Inflammatory macrophage treated with lipopolysaccharide for 4 hours (primary cell): ENCODE measurements at places on chromosomes 5 and 9.

- DNase-seq: peak; percentile 29
Measured at GRCh38 chr9:105475302-105475701, 27.5 kb downstream of the FSD1L start.

GRCh38 chr5:107457138-107457537, 213.6 kb downstream of the EFNA5 start:
- DNase-seq: no peak

DNA sequence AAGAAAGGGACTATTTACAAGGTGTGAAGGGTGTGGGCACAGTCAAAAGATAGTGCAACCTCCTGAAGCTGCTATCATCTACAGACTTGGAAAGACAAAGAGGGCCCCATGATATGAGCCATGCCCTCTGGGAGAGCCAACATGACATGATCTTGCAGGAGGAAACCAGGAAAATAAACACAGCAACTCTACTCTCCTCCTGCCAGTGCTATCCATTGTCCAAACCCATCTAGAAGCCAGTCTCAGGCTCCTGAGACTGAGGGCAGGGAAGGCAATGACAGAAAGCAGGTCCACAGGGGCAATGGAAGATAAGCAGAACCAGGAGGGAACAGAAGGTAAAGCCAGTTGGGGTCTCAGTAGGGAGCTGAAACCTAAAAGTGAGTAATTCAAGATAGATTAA, 37.1 kb downstream of the PLPP1 start:
- DNase-seq: no peak

DNA sequence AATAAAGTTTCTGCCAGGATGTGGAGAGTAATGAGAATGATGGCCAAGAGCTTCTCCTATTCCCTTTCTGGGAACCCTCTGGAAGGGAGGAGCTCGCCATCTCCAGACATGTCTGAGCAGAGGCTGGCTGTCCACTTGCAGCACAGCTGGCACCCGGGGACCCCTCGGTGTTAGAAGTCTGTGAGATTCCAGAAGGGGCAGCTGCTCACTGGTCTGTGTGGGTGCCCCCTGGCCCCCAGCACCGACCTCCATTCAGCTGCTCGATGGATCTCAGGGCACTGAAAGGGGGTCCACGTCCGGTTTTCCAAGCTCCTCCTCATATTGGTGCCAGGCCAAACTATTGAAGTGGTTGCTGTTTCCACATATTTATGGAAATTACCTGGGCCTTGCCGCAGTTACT, 3.6 kb upstream of the FAM163B start:
- DNase-seq: no peak

DNA sequence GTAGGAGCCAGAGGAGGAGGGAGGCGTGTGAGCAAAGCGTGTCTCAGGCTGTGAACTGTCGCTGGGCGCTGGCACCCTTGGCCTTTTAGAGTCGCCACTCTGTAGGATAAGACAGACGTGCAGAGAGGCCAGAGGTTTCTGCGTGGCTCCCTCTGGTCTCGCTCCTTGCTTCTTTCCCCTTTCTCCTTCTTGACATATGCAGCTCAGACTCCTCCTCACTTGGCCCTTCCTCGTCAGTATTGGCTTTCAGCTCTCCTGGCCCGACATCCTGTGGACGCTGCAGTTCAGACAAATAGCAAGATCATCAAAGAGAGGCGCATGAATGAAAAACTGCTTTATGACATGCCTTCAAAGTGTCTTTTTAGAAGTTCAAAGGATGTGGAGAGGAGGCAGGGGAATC, 116.8 kb upstream of the SPRY4 start:
- DNase-seq: no peak

DNA sequence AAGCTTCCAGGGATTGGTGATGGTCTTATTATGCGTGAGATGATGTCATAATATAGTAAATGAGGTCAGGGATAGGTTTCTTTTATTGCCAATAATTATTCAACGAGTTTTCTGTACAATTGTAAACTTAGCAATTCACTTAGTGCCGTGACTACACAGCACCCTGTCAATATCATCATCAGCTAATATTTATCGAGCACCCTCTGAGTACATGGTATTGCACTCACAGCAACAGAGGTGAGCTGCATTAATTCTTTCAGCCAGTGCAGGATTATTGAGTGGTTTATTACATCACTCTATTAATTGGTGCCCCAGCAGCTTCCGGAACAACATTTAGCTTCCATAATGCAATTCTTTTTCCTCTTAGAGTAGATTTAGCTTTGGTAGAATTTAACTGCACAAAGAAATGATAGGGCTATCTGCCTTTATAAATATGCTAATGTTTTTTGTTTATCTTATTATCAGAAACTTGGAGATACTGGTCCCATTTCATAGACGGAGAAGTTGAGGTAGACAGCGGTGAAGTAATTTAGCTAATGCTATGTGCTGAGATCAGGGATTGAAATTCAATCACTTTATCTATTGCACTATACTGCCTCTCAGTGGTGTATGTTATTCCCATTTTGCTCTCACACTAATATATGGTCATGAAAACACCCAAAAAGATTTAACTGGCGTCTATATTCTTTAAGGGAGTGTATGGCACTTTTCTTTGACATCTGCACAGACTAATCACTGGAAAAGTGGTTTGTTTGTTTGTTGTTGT, 726.1 kb upstream of the WWC1 start:
- no peak for DNase-seq

- DNase-seq: no peak
Measured at GRCh38 chr9:129013674-129014073, 14.5 kb downstream of the SH3GLB2 start.

GRCh38 chr9:99474186-99474585, 252.1 kb downstream of the SEC61B start:
- no peak for DNase-seq

DNA sequence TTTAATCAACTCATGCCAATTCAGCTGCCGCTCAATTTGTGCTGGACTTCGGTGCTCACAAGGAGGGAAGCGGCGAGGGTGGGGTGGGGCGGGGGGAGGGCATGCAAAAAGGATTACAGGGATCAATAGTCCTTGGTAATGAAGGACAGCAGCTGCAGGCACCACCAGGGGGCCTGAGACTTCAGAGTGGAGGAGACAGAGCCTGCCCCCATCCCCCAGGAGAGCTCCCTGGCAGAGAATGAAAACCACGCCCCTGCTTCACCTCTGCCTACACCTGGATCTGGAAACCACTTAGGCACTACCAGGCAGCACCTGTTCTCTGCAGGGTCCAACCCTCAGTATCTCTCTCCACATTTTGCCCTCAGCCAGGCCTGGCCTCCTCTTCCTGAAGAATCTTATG, 155.6 kb downstream of the TRIM32 start:
- no peak for DNase-seq

- DNase-seq: no peak
Measured at GRCh38 chr9:133101356-133102189, 19.5 kb downstream of the RALGDS start.

DNA sequence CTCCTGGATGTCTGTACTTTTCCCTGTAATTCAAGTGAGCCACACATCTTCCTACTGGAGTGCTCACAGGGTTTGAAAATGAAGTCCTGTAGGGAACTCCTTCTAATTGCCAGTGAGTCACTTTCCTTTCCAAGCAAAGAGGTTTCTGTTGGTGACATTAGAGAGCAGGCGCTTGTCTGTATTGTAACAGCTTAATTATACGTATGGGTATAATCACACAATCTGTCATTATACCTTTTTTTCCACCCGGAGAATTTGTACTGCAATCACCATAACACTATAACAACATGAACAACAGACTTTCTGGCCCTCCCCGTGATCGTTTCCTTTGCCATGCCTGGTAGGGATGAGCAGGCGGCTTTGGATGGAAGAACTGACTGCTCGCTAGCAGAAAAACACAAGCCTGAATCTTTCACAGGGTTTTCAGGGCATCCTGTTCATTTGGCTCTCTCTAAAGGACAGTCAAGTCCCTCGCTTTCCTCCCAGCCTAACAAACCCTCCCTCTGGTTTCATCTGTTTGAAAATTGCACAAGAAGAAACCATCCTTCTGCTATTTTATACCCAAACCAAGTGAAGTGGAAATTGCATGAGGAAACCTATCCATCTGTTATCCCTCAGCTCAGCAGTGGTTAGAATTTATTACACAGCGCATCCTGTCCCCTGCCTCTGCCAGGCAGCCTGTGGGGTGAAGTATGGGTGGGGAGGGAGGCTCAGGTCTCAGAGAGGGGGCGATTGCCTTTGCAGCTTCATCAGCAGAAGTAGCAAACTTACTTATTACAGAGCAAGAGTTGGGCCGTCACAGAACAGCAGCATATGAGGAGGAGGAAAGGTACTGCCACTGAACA, 307.0 kb upstream of the TLE4 start:
- peak; percentile 6 for DNase-seq

- DNase-seq: no peak
Measured at GRCh38 chr5:140631831-140632365, 1.1 kb downstream of the CD14 start.

DNA sequence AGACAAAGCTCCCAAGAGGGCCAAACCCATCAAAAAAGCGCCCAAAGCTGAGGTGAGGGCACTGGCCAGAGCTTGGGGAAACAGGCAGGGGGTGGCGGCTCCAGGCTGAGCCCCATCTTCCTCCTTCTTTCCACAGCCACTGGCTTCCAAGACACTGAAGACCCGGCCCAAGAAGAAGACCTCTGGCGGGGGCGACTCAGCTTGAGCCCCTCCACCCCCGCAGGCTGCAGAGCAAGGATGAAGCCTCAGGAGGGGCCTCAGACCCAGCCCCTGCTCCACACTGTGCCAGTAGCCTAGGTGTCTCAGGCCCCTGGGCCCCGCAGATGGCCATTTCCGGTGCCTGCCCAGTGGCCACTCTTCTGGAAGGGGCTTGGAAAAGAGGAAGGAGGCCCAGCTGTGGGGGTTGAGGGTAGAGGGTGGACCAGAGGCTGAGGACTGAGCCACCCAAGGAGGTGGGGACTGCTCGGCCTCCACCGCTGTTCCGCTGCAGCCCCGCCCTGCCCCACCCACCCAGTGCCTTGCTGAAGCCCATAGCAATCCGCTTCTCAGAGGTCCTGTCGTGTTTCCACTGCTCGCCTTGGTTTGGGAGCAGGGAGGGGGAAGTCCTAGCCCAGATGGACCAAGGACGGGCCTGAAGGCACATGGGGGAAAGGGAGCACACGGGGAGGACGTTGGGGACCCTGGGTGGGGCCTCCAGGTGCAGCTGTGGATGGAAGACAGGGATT, 6.9 kb downstream of the REEP2 start:
- no peak for DNase-seq

GRCh38 chr5:127203818-127204217, 86.8 kb upstream of the MEGF10 start:
- DNase-seq: no peak

- no peak for DNase-seq
Measured at GRCh38 chr5:111743512-111743911, 13.5 kb downstream of the NREP start.

DNA sequence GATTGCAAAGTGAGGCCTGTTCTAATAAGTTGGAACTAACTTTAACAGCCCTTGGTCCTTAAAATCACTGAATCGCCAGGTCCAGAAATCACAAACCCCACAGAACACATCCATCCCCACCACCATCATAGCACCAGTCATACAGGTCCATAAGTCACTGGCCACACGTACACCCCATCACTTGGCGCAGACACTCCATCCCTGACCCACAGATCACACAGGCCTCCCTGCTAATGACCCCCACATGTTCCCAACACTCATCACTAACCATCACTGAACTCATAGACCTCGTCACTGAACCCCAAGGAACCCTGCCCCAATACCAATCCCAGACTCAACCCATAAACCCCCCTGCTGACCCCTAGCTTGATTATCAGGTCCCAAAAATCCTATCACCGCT, 41.2 kb upstream of the ZNF300 start:
- no peak for DNase-seq

- DNase-seq: no peak
Measured at GRCh38 chr9:132849185-132849706, 28.8 kb downstream of the AK8 start.

DNA sequence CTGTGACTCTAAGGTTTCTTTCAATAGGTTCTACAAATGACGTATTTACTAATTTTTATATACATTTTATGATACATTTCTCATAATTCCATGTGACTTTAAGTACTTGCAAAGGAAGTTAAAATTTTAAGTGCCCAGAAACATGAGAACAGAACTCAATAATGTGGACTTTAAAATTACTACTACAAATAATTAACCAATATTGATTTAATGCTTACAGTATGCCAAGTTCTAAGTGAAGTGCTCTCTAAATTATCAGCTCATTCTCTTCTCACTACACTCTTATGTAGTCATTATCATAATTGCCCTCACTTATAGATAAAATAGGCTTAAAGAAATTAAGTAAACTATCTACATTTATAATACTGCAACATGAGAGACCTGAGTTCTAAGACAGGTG, 1690.7 kb upstream of the CDH9 start:
- no peak for DNase-seq

DNA sequence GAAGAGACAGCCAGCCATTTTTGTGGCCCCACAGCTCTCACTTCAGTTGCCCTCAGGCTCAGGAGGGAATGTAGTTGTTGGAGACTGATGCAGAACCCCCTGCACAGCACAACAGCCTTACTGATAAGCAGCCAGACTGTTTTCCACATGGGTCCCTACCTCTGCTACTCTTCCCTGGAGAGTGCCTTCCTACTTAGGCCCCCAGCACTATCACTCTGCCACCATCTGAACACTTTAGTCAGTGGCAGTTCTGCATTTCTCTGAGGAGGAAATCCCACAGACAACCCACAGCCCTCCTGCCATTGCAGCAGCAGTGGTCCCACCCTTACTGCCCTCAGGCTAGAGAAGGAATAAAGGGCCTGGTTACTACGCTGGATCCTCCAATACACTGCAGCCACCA, 61.8 kb upstream of the PTPRD start:
- DNase-seq: no peak

DNA sequence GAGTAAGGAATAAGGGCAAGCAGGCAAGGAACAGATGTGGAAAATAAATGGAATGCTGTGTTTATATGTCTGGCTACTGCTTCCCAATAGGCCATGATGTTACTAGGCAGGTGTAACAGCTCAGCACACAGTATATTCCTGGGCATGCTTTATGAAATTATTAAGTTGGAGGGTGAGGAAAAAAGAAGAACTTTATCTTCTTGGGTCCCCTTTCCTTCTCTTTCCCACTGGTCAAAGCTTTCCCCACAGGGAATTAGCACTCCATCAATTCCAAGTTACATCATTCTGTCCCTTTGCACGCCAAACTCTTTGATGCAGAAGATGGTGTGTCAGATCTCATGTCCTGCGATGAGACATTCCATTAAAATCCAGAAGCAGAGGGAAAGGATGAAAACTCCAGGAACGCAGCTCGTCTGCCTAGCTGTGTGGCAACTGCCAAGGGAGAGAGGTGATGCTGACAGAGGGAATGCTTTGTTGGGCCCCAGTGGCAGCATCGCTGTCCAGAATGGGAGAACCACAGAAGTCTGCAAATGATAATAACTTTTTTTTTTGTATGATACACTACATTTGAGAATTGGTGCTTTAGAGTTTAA, 447.3 kb upstream of the ARRDC3 start:
- DNase-seq: no peak

GRCh38 chr5:126718236-126718868, 58.6 kb upstream of the LMNB1 start:
- no peak for DNase-seq

DNA sequence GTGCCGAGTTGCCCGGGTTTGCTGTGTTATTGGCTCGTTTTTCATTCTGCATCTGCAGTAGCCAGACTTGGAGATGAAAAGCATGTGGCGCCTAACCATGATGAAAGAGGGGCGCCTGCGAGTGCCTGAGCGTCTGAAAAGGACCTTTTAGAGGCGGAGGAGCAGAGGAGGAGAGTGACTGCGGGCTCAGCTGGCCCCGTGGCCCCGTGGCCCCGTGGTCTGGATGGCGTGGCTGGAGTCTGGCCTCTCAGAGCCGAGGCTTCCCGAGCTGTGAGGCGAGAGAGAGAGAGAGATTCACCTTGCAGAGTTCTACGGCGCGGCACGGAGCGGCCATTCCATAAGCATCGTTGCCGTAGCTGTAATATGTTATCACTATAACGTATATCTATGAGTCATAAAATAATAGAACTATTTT, 55.3 kb upstream of the RNU6ATAC start:
- no peak for DNase-seq
